ENCODE measurements at places on chromosomes 7 and 10. TPM values are rescaled to one million over a fixed set of nuclear protein-coding genes. Genes with fewer than 3 reads are reported as not detected.

DNA sequence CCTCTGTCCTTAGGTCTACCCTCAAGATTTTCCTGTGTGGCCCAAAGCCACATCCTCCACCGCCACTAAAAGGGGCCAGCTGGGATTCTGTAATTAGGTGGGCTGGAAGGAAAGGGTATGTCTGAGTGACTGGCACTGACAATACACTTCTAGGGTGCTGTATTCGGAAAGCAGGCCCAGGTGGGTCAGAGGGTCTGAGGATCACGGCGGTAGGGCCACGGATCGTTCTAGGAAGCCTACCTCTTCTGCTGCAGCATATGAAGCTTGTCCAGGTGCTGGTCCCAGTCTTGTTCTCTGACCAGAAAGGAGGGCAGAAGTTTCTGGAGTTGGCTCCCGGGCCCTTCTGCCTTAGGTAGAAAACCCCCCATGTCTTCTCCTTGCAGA is 462 bp downstream of the TRPV5 start:
- no peak for DNase-seq

DNA sequence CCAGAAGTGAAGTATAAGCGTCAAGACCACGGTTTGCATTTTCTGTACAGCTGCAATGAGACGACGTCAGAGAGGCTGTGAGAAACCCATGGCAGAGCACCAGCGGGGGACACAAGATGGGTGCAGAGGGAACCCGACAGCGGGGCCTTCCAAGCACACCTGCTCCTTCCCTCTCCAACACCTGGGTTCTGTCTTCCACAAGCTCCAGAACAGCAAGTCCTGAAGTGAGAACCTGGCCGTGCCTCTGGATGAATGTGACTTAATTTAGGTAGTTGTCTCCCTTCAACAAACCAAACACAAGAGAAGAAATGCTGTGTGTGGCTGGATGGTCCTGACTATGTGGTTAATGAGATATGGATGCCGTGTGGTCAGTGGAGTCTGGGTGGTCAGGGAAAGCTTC is 76.1 kb downstream of the ADAM12 start:
- DNase-seq, result no peak

GIGYF1 gene
- 19.4 TPM for total RNA-seq

- no peak for DNase-seq
These were observed 73.4 kb downstream of the CDK14 start for GRCh38 chr7:90669492-90669891.

GRCh38 chr10:99590799-99591198 is 29.4 kb downstream of the SLC25A28 start:
- no peak for DNase-seq

- no peak for DNase-seq
These were observed 174.5 kb downstream of the WDR37 start for GRCh38 chr10:1230592-1231275.

SLK gene
- total RNA-seq, result 26.7 TPM

AOAH gene
- not detected for total RNA-seq

GRCh38 chr10:132462463-132463332 is 65.7 kb downstream of the PWWP2B start:
- DNase-seq, result no peak

- no peak for DNase-seq
These were observed 22.5 kb downstream of the PRTFDC1 start for GRCh38 chr10:24929904-24930303.

DNA sequence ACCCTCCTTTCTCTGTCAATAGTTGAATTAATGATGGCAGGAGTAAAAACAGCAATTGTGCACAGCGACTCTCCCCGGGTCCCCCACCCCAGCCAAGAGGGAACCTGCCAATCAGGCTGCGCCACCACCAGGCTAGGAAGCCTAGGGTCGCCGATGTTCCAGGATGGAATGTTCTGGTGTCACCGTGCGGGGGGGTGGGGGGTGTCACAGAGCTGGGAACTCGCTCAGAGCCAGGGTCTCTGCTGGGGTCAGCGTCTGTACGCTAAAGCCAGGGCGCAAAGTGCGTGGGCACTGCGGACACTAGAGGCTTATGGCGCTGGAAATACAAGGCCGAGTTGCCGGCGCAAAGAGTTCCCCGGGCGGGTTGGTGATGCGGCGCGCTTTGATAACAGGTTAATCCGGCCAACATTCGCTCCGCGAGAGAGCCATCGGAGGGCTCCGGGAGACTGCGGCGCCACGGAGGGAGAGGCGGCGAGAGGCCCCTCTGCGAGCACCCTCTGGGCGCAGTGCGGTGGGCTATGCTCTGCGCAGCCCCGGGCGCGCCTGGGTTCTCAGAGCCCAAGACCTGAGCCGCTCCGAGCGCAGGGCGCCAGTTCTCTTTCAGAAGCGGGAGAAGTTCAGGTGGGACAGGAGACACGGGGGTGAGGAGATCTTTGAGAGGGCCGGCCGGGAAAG is 192.3 kb downstream of the EMX2 start:
- DNase-seq, result no peak

DNA sequence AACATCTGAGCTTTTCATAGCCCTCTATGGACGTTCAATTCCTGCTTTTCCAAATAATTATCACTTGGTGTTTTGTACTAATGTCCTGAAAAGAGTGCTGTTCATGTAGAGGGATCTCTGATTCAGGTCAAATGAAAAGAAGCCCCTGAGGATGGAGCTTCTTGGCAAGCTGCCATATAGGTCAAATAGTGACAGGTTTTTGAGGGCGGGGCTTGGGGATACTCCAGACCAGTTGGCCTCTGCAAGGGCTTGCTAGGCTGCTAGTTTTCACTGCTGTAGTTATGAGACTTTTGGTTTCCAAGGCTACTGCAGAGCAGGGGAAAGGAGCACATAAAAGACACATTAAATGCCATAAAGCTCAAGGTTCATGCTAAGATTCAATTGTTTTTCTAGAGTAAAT is 257.2 kb upstream of the CACNA2D1 start:
- no peak for DNase-seq
